Renal cortex interstitium (tissue), 15 donors: ENCODE measurements at places on chromosomes 1 and 21. TPM values are rescaled to one million over a fixed set of nuclear protein-coding genes. Genes with fewer than 3 reads are reported as not detected.

- DNase-seq: peak; percentile 44
Measured at GRCh38 chr1:160951443-160952128, 3.0 kb downstream of the ITLN2 start.

- DNase-seq: no peak
Measured at GRCh38 chr1:13535227-13535626, 21.4 kb upstream of the LRRC38 start.

- DNase-seq: no peak
Measured at GRCh38 chr1:205636732-205637131, 4.9 kb upstream of the ELK4 start.

DNA sequence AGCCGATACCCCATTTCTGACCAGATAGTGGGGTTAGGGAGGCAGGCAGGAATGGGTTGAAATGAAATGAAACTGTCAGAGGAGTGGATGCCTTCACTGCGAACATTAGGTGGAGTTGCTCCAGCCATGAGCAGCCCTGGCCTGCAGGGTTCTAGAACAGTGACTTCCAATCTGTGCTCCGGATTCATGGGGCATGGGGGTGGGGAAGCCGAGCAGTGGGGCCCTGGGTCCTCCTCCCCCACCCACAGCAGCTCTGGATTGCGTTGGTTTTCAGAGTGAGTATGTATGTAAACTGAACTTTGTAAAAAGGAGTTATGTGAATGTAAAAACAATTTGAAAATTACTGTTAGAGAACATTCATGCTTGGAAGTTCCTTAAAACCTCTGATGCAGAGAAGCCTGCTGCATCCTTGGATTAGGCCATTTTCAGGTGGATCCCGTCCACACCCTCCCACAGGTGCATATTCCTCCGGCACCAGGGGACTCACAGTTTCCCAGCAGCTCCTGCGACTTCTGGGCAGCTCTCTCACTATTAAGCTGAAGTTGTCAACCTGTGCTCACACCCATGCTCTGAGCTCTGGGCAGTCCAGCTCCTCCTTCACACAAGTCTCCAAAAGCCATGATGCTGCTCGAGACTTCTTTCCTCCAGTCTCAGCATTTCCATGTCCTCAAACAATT, 54.4 kb upstream of the EDN2 start:
- DNase-seq: no peak

DNA sequence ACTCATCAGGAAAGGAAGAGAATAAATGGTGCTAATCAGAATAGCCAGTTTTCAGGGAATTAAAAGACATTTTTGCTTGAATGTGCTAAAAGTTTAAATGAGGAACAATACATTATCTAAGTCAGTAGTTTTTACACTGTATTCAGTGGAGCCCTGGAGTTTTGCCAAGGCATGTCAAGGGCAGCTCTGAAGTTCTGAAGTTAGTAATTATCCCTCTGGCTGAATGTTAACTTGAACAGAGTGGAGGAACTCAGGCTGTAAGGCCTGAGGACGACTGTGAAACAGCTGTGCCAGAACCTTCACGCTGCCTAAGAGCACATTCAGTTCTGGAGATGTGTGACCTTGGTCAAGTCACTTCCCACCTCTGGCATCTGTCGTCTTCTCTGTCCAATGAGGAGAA, 68.1 kb downstream of the EDEM3 start:
- no peak for DNase-seq

- DNase-seq: no peak
Measured at GRCh38 chr1:20402585-20403422, 83.2 kb downstream of the CAMK2N1 start.

- no peak for DNase-seq
Measured at GRCh38 chr1:184615301-184615700, 139.4 kb downstream of the EDEM3 start.

DNA sequence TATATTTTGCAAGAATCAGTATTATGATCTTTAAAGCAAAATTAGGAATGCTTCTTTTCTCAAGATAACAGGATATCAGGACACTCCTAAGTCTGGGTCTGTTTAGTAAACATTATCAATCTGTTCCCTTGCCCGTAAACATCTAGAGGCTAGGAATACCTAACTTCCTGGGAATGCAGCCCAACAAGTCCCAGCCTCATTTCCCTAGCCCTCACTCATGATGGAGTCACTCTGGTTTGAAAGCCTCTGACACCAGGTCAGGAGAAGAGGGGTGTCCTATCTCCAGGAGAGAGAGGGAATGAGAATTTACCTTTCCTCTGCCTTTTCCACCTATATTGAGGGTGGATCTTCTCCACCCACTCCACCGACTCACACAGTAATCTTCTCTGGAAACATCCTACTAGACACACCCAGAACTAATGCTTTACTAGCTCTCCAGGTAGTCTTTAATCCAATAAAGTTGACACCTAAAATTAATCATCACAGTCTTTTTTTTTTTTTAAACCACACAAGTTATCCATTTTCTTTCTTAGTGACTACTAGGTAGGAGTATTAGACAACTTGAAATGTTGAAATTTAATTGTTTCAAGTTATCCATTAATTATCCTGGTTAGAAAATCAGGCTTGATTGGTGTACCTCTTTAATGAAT, 659.3 kb downstream of the USP25 start:
- DNase-seq: no peak

- no peak for DNase-seq
Measured at GRCh38 chr1:200938955-200939354, 44.3 kb downstream of the INAVA start.

Gene OLFML2B
- 10.5 TPM for polyA plus RNA-seq

Gene TRAF3IP3
- polyA plus RNA-seq: 1.9 TPM

Gene RIIAD1
- 0.55 TPM for polyA plus RNA-seq

Gene OR2G6
- polyA plus RNA-seq: not detected

Gene ADAMTSL4
- polyA plus RNA-seq: 12.8 TPM

Gene F3
- 38.1 TPM for polyA plus RNA-seq
